Naive thymus-derived CD4-positive, alpha-beta T cell (primary cell): ENCODE measurements at places on chromosomes 16 and 17. TPM values are rescaled to one million over a fixed set of nuclear protein-coding genes. Genes with fewer than 3 reads are reported as not detected.

Gene CES3
- total RNA-seq: 0.32 TPM

Gene KRTAP4-12
- not detected in 2 replicates for total RNA-seq

Gene KRTAP4-1
- not detected for total RNA-seq

Gene CCDC144A
- 16.1 TPM for total RNA-seq

Gene SSTR5
- total RNA-seq: not detected

Gene SYCE1L
- 4.9 TPM for total RNA-seq

Gene DNAI2
- total RNA-seq: 1.8 TPM

Gene ITFG1
- 32.5 TPM for total RNA-seq

DNA sequence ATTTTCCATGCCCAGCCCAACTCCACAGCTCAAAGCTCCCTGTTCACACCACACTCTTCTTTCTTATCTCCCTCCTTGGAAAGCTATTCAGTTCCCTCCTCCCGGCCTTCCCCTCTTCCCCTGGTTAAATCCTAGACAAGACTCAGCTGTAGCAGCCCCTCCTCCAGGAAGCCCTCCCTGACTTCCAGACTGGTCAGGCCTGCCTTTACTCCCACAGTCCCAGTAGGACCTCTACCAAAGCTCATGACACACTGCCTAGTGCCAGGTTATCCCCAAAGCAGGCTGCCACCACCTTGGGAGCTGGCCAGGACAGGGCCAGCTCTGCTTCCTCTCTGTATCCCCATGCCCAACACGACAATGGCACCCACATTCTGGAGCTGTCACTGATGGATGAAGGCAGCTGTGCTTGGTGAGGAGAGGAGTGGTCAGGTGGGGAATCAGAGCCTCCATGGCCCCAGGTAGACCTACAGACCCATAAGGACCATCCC lies 50.0 kb downstream of the BEAN1 start:
- no peak for DNase-seq

DNA sequence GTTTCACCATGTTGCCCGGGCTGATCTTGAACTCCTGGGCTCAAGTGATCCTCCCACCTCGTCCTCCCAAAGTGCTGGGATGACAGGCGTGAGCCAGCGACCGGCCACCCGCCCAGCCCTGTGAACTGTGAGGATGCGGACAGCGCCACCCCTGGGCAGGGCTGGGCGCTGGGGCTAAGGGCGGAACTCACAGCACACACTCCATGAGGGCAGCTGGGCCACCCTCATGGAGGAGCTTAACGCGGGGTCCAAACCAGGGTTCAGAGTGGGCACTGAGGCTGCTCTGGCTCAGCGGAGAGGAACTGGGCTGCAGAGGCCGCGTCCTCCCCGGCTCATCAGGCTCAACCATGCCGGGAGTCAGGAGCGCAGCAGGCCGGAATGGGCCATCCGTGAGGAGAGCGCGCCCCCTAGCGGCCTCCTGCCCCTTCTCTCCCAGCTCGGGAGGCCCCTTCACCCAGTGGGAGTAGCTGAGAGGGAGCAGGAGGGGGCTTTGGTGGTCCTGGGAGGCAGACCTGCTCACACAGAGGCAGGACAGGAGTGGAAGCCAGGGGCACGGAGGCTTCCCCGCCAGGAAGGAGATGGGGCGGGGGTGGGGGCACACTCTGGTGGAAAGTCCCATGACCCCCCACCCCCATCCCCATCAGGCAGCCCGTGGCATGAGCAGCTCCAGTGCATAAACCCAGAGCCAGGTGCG lies 13.8 kb downstream of the CORO7 start:
- DNase-seq: peak; percentile 76

DNA sequence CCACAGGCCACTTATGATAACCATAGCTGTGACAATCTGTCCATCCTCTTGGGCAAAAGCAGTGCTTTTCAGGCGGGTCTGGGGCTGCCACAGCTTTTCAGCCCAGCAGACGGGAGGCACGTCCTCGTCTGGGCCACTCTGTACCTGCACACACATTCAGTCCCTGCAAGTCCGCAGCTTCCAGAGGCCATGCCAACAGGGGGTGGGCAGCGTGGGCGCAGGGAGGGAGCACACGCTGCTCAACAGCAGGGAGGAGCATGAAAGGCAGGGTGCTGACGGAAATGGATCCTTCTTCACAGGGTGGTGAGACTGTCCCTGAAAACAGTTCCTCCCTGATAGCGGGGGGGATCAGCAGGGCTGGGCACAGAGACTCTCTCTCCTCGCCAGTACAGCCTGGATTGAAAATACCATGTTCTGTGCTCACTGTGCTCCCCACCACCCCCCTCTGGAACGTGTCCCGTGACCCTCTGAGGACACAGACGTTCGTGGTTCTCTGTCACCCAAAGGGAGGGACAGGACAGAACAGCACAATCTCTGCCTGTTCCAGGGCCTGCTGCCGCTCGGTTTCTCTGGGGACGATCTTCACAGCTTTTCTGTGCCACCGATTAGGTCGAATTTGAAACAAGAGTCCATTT lies 41.7 kb downstream of the PEMT start:
- DNase-seq: no peak

- DNase-seq: no peak
These were observed 55.9 kb upstream of the CLEC18B start for GRCh38 chr16:74477226-74477625.

- peak; percentile 8 for DNase-seq
These were observed 868 bp downstream of the MED13 start for GRCh38 chr17:62064029-62064790.

DNA sequence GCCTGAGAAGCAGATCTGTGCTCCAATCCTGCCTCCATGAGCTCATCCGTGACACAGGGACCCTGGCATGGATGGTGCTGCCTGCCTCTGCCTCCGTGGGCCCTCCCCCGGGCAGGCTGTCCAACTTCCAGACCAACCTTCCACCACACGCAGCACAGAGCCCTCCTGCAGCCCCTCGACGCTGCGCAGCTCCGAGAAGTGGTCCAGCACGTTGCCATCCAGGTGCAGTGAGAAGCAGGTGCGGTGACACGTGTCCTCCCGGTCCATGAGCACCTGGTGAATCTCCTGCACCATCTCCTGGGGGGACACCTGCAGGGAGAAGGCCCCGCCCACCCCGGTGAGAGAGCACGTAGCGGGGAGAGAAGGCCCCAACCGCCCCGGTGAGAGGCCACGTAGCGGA lies 8.4 kb downstream of the CLUH start:
- no peak for DNase-seq

GRCh38 chr17:2406903-2407790 lies 6.3 kb upstream of the MNT start:
- no peak for DNase-seq

GRCh38 chr17:31808521-31809050 lies 50.5 kb downstream of the COPRS start:
- DNase-seq: no peak

DNA sequence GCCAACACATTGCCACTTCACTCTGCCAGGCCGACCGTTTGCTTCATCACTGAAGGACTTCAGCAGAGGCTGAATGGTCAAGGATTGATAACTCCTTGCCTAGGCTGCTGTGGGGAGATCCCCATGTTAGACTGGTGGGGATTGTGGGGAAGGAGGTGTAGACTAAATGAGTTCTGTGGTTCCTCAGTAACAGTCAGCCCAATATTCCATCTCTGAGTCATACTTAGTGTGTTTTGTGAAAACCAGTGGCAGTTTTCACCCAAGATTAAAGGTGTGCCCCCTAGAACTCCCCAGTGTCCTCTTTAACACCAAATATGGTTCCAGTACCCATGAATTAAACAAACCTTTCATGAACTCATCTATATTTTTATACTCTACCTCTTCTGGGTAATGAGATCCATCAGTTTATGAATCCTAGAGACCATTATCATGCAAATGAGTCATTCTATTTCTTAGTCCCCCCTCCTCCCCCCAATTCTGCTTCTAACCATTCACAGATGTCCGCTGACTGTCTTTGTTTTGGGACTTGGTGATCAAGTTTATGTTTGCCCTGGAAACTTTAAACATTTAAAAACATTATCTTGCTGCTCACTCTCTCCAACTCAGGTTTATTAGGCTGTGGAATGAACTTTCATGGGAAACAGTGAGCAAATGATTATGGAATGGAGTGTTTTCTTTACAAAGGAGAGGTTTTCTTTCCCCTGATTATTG lies 66.8 kb upstream of the GAS7 start:
- no peak for DNase-seq

DNA sequence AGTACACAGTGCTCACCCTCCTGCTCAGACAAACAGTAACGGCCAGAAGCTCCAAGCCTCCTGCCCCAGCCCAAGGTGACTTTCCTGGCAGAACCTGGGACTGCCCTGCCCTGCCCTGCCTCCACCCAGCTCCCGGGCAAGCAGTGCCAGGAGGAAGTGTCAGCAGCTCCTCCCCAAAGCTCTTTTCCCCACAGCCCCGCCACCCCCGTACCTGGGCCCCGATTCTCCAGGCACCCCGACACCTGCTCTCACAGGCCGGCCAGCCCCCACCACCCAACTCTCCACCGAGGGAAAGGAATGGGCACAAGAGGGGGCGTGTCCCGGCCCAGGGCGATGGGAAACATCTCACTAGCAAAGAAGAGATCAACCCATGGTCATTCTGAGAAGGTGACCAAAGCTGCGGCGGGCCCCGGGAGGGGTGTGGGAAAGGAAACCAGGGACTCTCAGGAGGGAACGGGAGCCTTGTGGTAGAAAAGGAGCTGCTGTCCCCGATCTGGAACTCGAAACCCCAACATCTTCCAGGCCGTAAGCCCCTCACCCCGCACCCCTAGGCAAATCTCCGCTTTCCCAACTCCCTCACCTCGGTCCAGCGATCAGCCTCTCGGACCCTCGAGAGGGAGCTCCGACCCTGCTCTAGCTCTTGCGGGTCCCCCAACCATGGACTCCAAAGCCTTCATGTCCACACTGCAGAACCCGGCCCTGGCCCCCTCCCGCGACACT lies 1.2 kb downstream of the BCAR1 start:
- no peak for DNase-seq

DNA sequence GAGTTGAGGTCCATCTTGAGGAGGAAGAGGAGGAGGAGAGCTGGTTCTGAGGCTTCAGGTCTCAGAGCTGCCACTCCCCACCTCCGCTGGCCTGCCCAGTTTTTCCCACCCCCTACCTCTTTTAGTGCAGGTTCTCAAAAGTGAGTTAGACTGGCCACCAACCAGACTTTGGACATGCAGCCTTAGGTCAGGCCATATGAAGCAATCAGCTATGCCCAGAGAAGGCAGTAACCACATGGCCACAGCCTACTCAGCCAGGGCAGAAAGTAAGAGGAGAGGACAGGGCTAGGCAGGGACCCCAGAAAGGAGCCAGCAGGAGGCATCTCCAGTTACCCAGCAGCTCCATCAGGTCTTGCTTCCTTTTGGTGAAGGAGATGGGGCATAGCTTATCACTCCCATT lies 9.0 kb downstream of the MYO15A start:
- no peak for DNase-seq

DNA sequence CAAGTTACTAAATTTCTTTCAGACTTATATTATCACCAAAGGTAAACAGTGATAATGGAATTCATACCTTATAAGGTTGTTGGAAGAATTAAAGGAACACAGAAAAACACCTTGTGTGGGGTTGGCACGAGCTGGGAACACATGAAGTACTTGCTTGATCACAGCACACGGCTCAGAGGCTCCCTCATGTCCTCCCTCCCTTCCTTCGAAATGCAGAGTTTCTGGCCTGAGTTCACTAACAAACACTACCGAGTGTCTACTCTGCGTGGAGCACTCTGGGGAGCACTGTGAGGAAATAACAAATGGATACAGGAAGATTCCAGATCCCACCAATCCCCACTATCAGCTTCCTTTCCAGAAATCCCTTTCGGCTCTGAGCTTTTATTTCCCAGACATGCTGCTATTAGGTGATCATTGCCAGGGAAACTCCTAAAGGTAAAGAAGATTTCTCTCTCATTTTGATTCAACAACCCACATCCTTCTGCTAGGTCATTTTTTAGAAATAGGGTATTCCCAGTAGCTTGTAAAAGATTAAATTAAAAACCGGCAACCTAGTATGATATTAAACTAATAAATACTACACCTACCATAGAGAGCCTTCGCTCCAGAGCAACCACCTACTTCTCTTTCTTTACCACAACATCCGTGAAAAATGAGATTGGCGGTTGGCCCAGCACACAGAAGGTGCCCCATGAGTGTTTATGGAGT lies 6.1 kb upstream of the HNF1B start:
- DNase-seq: no peak

GRCh38 chr17:34098699-34099098 lies 156.4 kb upstream of the CCL2 start:
- DNase-seq: no peak

DNA sequence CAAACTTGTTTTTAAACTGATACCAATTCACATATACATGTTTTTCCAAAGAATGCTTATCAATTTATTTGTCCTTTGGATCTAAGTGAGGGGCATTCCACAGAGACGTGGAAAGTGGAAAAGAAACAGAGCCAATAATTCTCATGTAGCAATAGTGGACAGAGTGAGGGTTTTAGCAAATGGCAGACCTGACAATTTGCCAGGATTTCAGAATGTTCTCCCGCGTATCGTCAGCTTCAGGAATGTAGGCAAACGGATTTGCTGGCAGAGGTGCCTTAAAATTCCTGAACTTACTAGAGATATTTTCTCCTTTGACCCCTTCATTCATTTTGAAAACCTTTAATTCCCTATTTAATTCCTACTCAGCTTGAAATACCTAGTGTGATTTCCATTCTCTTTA lies 193.4 kb upstream of the CPHXL start:
- DNase-seq: no peak

DNA sequence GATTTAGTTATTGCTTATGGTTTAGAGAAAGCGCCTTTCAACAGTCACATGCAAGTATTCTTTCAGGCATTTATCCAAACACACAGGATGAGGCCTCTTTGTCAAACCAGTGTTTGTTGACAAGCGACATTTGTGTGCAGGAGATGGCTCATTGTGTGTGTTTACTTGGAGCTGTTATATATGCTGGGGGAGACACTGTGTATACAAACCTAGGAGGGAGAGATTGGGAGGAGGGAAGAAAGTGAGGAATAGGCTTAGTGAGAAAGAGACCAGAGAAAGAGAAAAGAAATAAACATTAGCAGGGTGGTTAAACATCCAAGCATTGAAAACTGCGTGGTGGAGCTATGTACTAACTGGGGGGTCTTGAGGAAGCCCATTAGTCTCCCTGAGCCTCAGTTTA lies 437.6 kb downstream of the MAF start:
- no peak for DNase-seq

DNA sequence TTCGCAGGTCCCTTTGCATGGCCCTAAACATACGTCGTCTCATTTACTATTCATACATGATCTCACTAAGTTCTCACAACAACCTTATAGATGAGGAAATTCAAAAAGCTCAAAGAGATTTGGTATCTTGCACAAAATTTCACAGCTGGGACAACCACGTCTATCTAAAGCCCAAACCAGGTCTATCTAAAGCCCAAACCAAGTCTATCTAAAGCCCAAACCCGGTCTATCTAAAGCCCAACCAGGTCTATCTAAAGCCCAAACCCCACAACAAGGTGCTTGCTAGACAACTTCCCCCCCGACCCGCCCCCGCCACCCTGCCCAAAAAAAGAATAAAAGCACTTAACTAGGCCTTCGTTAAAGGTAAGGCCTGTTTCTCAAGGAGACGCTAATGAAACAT lies 174.9 kb downstream of the VPS53 start:
- DNase-seq: no peak
